ENCODE measurements at places on chromosomes 5 and 9.

DNA sequence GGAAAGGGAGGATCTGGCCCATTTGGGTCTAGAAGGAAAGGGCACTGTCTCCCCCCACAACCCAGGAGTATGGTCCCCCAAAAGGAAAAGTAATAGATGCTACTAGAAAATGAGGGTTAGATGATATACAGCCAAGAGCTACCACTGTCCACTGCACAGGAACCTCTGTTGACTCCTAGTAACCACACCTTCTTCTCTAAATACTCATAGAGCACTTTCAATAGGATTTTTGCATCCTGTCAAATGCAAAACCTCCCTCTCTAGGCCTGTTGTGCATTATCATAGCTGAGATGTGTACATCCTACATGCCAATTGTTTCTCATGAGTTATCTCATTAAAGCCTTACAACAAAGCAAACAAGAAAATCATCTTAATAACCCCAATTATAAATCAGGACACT lies 66.8 kb downstream of the THBS4 start:
- DNase-seq: no peak

DNA sequence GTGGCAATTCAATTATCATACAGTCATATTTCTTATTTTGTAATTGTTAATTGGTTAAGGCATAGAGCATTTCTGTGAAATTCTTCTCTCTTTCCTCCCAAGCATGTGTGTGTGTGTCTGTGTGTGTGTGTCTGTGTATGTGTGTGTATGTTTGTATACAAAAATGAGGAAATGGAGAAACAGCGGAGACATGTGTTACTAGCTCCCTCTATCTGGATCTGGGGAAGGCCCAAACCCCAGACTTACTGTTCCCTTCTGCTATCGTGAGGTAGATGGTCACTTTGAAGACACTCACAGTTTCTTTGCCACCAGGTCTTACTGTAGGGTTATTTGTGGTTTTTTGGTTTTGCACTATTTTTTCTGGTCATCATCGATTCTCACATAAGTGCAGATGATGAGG lies 11.4 kb upstream of the C5orf63 start:
- no peak for DNase-seq

GRCh38 chr5:65072850-65073249 lies 304.1 kb downstream of the CWC27 start:
- no peak for DNase-seq

GRCh38 chr5:139708877-139709581 lies 60.9 kb downstream of the CXXC5 start:
- DNase-seq: peak; percentile 73

DNA sequence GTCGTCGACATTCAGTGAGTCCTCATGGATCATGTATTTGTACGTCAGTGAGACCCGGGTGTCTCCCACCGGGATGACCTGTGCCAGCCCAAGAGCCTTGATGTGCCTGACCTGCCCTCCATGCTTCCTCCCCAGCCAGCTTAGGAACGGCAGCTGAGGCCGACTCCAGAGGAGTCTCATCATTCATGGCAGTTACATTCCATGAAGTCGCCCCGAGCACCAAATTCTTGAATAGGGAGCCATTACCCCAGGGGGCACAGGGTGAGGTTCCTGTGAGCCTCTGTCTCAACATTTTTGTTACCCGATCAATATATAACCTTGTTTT lies 67.8 kb downstream of the ZNF354C start:
- DNase-seq: no peak

- peak; percentile 39 for DNase-seq
Measured at GRCh38 chr9:37668116-37668601, 17.4 kb downstream of the FRMPD1 start.

DNA sequence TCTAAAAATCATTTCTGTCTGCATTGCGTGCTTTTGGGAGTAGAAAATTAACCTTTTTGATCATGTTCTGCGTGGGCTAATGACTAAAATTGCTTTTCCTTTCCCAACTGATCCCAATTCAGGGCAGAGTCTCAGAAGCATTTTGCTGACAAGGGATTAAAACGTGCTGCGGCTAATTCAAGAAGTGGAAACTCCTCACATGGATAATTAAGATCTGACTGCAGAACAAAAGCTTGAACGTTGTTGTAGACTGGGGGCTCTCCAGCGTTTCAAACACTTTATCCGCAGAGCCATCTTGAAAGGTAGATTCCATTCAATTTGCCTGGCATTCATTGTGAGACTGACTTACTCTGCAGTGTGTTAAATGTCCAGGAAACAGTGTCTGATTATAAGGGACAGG lies 485.3 kb upstream of the DMAC1 start:
- no peak for DNase-seq

- DNase-seq: no peak
Measured at GRCh38 chr9:72907421-72907820, 45.4 kb downstream of the ALDH1A1 start.

DNA sequence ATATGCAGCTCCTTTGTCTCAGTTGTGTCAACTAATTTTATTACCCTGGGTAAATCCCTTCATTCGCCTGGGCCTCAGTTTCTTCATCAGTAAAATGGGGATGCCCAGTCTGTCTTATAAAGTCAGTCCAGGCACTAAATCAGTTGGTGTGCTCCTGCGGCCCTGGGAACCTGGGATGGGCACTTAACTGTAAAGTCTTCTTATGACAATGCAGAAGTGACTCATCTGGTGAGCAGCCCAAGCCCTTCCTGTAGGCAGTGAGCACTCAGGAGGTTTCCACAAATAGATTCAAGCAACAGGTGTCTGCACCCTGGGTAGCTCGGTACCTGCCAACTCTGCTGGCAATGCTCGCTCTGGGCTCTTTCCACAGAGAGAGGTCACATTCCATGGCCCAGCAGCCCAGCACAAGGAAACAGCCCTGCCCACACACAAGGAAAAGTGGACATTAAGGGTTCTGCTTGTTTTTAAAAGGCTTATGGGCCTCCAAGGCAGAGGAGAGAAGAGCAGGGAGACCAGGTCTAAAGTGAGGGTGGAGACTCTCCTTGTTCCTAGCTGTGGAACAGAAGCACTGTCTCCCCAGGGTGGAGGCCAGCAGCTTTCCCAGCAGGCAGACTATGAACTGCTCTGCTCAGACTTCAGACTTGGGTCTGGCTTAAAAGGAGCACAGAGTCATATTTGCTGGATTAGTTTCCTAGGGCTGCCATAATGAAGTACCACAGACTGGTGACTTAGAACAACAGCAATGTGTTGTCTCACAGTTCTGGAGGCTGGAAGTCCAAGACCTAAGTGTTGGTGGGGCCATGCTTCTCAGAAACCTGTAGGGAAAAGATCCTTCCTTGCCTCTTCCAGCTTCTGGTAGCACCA lies 89.7 kb upstream of the ADRA1B start:
- DNase-seq: no peak
